Globus pallidus (tissue), 1 donor: ENCODE measurements at places on chromosomes 3 and 15.
A peak's percentile ranks its signal among the peaks of the same experiment; 100 is the strongest.

DNA sequence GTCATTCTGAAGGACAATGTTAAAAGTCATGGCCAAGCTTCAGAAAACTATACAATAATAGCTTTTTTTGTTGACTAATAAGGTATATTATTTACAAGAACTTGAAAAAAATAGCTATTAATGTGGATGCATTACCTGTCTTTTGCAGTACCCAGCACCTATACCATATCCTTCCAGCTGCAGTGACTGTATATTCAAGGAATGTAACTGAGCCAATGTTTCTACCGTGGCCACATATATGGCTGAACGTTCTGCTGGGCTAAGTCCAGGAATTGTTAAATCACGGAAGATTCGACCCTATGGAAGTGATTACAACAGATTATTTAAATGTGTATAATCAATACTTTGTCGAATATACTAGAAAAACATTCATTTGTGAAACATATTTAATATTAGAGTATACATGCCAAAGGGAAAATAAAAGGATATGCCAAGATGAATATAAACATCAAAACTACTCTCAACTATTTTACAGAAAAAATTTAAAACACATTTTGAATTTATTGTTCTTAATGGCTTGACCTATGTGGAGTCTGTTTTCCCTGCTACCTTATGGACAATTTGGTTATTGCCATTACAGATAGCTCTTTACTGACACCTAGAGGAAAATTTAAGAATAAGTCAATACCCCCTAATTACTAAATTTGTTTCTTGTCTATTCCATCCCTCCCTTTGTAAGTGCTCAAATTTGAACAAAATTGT, 17.6 kb downstream of the ACAD11 start:
- DNase-seq = peak; percentile 29

DNA sequence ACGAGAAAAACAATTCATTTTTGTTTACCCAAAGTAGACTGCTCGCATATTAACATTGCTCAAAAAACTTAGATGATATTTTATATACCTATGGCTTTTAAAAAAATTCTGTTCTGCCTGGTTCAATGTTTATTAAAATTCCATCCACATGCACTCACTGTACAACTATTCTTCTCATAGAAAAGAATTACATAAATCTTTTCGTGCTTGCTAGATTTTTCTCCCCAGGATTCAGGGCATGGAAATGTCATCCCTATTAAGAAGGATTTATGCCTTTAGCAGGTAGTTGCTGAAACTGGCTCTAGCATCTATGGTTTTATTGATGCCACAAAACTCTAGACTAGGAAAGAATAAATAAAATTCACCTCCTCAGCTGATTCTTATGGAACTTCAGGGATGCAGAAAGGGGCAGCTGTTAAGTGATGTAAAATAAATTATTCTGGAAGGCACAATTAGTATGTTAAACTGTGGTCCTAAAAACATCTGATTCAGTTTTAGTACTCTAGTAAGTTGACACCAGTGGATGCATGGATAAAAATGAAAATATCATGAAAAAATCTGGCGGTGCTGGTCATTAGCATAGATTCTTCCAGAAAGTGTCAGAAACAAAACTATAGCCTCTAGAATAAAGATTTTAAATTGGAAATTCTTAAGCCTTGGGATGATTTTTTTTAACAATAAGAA, 41.6 kb downstream of the AAGAB start:
- DNase-seq = no peak

GRCh38 chr3:170772175-170772574, 97.8 kb downstream of the RPL22L1 start:
- no peak for DNase-seq

GRCh38 chr3:164416491-164417222, 661.6 kb downstream of the SI start:
- no peak for DNase-seq

- no peak for DNase-seq
Measured at GRCh38 chr3:61829722-61830350, 268.5 kb downstream of the PTPRG start.

DNA sequence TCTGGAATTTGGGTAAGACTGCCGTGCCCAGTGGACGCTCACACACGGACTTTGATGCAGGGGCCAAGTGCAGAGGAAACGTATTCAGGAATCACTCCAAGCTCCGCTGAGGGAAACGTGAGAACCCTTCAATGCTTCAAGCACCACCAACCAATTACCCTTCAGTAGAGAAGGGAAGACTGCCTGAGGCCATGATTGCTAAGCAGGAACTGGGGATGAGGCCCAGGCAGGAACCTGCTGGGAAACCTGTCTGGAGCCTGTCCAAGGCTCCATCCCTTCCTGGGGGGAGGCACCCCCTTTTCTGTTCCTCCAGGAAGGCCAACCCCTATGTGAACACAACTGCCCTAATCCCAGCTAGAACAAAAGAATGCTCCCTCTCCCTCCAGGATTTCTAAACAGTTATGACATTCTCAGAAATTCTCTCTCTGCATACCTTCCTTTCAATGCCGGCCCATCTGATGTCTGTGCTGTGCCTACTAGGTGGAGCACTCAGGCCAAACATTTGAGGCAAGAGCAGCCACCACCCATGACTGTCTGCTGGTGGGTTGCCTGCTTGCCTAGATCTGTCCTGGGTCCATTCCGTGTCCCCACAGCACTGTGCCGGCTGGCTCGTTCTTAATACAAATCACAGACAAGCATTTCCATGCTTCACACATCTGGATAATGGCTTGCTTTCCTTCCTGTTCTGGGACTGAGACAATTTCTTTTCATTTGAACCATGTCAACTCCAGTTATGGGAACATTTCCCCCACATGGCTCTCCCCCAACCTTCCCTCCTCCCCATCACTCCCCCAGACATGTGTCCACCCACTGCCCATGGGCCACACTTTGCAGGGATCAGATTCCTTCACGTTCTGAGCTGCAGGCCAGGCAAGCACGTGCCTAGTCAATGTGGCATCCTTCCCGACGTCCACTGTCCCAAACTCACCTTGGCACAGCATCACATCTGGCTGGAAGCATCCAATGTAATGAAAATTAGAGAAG, 149.4 kb downstream of the ADAMTS17 start:
- no peak for DNase-seq

- DNase-seq = no peak
Measured at GRCh38 chr3:46695962-46696894, 2.7 kb upstream of the ALS2CL start.

DNA sequence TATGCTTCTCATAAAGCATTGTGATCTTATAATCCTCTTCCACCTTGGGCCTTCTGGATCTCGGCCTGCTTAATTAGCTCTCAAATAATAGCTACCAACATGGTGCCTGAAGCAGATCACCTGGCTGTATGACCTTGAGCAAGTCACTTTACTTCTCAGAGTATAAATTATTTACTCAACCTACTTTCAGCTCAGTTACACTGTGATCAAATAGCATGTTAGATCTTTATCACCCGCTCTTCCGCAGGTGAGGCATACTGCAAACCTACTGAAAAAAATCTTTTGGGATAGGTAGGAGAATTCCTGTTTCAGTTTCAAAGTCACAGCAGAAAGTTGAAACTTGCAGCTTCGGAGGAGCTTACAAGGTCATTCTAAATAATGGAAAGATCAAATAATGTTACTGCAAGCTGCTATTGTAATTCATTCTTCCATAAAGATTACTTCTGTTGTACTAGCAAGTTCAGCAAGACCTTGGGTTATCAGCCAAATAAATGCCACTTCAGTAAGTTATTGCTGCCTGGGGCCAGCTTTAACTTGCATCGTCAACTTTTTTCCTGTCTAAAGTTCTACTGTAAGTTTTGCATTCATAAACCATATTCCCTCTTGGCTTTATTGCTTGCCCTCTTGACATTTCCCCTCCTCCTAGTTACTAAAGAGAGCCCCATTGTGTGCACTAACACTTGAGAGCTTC, 268.4 kb upstream of the ATP11B start:
- DNase-seq = no peak

DNA sequence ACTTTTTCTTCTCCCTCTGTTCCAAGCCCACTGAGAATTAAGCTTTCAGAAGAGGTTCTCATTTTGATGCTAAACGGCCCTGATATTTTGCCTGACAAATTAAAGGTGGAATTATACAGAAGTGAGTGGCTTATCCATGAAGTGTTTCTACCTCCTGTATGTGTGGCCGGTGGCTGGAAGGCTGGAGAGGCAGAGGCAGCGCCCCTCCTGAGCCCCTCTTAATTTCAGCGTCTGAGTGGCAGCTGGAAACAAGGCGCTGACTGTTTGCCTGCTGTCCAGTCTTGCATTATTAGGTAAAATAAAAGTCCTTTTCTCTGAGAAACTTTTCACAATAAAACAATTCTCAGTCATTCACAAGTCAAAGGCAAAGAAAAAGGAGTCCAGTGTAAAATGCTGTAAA, 685.7 kb downstream of the MCTP2 start:
- no peak for DNase-seq

DNA sequence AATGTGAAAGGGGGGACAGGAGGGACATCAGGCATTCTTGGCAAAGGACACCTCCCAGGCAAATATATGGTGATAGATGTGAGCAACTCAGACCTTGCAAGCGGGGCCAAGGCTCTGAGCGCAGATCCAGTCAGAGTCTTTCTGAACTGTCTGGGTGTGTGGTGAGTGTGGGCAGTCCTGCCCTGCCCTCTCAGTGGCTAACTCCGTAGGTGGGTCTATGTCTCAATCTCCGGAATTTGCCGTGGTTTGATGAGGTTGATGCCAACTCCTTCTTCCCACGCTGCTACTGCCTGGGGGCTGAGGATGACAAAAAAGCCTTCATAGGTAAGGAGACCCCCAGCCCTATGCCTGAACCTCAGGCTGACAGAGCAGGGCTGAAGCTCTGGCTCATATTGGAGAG, 7.4 kb downstream of the TTLL3 start:
- no peak for DNase-seq

DNA sequence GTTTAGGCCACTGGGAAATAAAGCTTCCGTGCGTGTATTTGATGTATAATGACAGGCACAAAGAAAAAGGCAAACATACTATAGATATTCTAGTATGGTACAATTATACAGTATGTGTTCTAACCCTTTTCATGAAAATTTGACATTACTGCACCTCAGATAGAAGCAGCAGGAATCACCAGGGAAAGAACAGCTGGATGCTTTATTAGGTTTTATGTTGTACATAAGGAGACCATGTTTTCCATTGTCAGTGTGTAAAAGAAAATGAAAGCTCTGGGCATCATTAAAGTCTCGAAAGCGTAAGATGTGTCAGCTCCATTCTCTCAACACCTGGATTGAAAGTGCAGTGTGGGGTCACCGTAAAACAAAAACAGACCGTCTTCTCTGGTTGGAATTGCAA, 302.1 kb downstream of the ROBO2 start:
- no peak for DNase-seq

- no peak for DNase-seq
Measured at GRCh38 chr3:30779686-30780287, 114.7 kb downstream of the GADL1 start.

DNA sequence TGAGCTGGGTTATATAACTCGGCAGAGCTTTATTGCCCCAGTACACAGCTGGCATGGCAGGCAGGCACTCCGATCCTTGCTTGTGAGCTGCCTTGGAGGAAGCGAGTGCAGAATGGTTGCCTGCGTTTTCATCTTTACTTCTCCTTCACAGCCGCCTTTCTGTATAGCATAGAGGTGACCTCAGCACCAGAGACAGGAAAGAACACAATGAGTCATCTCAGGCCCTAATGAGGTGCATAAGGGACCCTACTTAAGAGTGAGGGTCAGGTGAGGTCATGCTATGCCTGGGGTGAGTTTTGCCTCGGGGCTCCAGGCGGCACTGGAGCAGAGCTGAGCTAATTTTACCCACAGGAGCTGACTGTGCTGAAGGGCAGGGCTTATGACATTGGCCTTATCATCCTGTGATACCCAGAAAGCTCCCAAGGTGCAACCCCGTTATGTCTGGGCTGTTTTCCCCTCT, 43.5 kb downstream of the LPP start:
- DNase-seq = no peak

GRCh38 chr3:183553334-183554026, 2.0 kb downstream of the KLHL6 start:
- DNase-seq = no peak

DNA sequence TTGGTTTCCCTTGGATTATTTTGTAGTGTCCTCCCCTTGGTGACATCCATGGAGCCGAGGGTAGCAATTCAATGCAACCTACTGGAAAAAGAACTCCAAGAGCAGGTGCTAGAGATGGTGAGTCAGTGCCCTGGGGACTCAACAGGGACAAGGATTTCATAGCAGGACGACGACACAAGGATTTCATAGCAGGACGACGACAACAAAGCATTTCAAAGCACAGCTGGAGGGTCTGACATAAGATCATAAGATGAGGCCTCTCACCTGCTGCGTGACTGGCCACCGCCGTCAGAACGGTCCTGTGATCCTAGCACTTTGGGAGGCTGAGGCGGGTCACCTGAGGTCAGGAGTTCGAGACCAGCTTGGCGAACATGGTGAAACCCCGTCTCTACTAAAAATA, 22.5 kb downstream of the NRROS start:
- DNase-seq = no peak

DNA sequence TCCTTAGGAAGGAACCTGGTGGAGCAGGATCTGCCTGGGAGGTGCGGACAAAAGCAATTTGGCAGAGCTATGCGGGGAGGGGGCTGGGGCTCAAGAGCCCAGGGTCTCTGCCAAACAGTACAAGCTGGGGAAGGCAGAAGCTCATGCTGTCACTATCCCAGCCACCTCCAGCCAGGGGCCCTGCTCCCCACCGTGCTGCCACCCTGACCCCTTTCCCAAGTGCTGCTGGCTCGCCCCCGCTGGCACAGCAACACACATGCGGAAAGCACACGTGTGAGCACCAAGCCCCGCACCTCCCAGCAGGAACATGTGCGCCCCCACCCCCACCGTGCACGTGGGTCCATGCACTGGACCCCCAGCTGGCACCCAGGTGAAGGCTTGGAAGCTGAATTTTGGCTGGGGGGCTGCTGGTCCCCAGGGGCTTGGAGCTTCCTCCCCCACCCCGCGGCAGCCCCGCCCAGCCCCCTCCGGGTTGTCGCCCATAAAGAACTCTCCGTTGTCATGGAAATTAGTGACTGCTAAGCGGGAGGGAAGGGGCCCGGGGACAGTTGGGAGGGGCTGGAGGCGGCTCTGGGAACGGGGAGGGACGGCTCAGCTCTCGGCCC, 742 bp downstream of the CAMKV start:
- DNase-seq = no peak

GRCh38 chr3:128334086-128334645, 132.5 kb downstream of the DNAJB8 start:
- DNase-seq = no peak

DNA sequence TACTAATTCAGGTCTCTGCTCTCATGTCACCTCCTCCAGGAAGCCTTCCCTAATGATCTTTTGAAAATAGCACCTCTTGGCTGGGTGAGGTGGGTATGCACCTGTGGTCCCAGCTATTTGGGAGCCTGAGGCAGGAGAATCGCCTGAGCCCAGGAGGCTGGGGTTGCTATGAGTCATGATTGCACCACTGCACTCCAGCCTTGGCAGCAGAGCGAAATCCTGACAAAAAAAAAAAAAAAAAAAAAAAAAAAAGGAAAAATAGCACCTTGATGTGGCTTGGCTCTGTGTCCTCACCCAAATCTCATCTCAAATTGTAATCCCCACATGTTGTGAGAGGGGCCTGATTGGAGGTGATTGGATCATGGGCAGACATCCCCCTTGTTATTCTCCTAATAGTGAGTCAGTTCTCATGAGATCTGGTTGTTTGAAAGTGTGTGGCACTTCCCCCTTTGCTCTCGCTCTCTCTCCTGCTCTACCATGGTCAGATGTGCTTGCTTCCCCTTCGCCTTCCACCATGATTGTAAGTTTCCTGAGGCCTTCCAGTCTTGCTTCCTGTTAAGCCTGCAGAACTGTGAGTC, 11.2 kb upstream of the RNU6-1 start:
- DNase-seq = no peak
